Stimulated activated CD4-positive, alpha-beta T cell treated with anti-CD3 and anti-CD28 coated beads, Interleukin-4, amount 100 ng/mL, for 48 hours (primary cell): ENCODE measurements at places on chromosomes 7 and 10.

DNA sequence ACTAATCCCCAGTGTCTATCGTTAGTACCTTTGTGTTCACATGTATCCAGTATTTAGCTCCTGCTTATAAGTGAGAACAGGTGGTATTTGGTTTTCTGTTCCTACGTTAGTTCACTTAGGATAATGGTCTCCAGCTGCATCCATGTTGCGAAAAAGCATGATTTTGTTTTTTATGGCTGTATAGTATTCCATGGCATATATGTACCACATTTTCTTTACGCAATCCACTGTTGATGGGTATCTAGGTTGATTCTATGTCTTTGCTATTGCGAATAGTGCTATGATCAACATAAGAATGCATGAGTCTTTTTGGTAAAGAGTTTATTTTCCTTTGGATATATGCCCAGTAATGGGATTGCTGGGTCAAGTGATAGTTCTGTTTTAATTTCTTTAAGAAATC lies 59.1 kb downstream of the CH25H start:
- no peak for DNase-seq

DNA sequence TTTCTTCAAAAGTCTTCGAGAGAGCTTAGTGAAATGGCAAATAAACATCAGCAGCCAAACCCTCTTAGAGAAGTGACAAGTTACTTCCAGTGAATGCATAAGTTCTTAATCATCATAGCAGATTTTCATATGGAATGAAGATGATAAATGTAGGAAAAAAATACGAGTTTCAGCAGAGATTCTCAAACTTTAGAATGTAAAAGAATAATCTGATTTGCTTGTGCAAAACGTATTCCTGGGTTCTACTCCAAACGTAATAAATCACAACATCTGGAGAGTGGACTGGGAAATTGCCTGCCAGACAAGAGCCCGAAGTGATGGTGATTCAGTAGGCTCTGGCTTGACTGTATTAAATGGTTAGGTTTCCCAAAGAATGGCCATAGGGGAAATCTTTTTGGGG lies 62.2 kb downstream of the AKR1E2 start:
- DNase-seq = no peak

- DNase-seq = no peak
These were observed 75.1 kb upstream of the PTPRZ1 start for GRCh38 chr7:121797657-121798452.

GRCh38 chr10:58570307-58570723 lies 57.6 kb downstream of the BICC1 start:
- DNase-seq = no peak

- no peak for DNase-seq
These were observed 115.8 kb downstream of the SORBS1 start for GRCh38 chr10:95445223-95445836.

DNA sequence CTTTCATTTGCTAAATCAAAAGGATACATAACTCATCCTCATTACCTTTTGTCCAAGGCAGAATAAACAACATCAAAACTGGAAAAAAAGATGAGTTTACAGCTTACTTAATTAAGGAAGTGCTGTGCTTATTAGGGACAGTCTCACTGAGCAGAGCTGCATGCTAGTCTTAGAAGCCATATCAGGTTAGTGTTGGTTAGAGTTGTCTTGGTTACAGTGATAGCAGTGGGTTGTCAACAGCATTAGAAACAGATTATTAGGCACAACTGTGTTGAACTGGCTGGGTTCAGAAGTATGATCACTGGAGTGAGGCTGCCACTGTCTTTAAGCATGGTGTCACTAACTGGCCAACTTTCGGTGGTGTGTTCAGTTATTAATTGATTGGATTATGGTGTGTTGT lies 503.9 kb upstream of the IGFBP3 start:
- DNase-seq = no peak

GRCh38 chr10:71771204-71771603 lies 2.1 kb downstream of the VSIR start:
- DNase-seq = no peak

DNA sequence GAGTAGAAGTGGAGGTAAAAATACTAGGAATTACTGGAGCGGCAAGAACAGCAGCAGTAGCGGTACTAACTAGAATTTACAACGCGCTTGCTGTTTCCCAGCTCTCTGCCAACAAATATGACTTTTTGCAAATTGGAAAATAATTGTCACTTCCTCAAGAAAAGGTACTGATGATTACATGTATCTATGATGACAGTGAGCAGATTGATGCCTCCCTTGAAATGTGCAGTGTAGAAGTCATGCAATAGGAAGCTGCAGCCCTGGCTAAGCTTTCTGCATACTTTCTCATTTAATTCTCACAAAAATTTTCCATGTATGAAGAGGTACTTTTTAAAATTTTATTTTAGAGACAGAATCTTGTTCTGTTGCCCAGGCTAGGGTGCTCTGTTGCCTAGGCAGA lies 49.9 kb downstream of the ANK3 start:
- no peak for DNase-seq

- DNase-seq = no peak
These were observed 15.9 kb downstream of the TOMM7 start for GRCh38 chr7:22806752-22807151.

DNA sequence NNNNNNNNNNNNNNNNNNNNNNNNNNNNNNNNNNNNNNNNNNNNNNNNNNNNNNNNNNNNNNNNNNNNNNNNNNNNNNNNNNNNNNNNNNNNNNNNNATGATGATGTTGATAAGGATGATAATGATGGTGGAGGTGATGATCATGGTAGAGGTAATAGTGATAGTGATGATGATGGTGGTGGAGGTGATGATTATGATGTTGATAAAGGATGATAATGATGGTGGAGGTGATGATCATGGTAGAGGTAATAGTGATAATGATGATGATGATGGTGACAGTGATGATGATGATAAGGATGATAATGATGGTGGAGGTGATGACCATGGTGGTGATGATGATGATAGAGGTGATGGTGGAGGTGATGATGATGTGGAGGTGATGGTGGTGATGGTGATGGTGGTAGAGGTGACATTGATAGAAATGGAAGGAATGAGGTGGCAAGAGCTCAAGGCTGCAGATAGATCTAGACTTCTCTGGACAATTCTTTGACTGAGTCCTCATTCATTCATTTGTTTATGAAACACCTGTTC lies 47.8 kb downstream of the FAM20C start:
- DNase-seq = no peak

DNA sequence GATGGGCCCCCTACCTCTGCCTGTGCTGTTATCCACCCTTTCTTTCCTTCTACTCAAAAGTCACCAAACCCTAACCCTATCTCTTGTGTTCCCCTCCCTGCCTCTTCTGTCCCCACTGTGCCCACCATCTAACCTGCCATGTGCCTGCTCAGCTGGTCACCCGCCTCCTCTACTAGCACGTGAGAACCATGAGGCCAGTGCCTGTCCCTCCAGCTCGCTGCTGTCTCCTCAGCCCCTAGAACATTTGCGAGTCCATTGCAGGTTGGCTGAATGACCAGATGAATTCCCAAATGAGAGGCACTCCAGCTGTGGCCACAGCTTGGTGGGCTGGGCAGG lies 129.0 kb downstream of the ARHGAP22 start:
- no peak for DNase-seq

DNA sequence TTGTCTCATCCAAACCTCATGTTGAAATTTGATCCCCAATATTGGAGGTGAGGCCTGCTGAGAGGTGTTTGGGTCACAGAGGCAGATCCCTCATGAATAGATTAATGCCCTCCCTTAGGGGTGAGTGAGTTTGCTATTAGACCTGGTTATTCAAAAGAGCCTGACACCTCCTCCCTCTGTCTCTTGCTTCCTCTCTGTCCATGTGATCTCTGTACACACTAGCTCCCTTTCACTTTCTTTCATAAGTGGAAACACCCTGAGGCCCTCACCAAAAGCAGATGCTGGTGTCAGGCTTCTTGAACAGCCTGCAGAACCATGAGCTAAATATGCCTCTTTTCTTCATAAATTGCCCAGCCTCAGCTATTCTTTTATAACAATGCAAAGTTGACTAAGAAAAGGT lies 447.1 kb downstream of the MDFIC start:
- DNase-seq = no peak

- no peak for DNase-seq
These were observed 54.7 kb upstream of the VWC2 start for GRCh38 chr7:49718760-49719159.

DNA sequence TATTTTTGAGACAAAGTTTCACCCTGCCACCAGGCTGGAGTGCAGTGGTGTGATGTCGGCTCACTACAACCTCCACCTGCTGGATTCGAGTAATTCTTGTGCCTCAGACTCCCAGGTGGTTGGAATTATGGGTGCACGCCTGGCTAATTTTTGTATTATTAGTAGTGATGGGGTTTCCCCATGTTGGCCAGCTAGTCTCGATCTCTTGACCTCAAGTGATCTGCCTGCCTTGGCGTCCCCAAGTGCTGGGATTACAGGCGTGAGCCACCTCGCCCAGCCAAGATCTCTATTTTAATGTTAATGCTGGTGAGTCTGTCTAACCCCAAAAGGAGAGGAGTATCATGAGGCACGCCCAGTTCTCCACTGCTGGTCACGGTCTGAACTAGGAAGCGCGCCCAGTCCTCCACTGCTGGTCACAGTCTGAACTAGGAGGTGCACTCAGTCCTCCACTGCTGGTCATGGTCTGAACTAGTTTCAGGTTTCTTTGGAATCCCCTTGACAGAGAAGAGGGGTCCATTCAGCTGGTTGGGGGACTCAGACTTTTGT lies 5.6 kb upstream of the LRRC27 start:
- DNase-seq = no peak

DNA sequence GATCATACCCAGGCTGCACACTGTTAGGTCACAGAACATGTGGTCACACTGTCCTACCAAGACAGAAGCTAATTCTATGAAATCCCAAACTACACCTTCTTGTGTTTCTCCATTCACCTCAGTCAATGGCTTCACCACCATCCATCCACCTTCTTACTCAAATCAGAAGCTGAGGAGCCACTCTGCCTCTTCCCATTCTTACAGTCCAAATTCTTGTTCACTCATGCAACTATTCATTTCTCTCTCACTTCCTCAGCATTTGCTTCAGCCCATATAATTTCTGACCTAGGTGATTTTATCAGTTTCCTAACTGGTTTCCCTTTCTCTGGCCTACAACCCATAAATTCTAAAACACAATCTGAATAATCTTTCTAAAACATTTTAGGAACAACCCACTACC lies 229.2 kb downstream of the LRRN3 start:
- no peak for DNase-seq

DNA sequence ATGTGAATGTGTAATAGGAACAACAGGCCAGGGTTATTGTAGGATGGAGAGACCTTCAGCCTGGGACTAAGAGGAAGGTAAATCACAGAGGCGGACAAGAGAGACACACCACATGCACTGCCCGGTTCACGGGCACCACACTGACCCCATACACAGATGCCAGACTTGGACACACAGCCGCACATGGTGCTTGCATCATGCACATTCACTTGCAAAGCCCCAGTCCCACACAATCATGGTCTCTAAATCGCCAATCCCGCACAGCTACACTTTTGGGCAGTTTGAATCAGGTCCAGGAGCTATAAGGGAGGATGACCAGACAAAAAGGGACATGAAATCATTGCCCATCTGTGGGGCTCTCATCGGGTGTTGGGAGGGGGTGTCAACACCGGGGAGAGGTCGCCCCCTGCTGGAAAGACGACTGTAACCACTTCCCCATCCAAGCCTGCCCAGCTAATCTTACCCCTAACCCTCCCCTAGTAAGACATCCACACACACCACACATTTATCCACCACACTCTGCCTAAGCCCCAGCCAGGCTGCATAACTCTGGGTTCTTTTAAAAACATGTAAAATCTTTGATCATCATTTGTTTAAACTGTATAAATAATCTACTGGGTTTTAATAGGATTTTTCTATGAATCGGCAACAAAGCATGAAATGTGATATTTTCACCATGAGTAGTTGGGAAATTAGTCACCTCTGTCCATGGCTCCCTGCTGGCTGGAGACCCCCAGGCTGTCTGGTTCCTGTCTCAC lies 40.5 kb upstream of the SLF2 start:
- peak; percentile 68 for DNase-seq

GRCh38 chr10:86674912-86675311 lies 6.6 kb downstream of the LDB3 start:
- DNase-seq = no peak

DNA sequence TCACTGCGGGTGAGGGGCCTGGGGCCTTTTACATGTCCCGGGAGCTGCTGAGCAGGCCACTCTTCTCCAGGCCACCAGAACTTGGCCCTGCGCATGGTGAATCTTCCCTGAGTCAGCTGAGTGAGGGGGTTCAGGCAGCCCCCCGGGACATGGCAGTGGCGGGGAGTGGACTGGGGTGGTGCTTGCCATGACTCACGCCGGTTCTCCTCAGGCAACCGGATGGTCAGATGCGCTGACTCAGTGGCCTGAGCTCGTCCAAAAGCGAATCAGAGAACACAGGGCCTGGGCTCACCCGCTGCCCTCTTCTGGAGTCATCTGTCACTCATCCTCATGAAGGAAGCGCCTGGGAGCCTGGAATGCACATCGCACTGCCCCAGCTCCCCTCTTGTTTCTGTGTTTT lies 33.5 kb downstream of the HTRA1 start:
- no peak for DNase-seq

- DNase-seq = no peak
These were observed 13.1 kb downstream of the VOPP1 start for GRCh38 chr7:55558962-55559920.

- no peak for DNase-seq
These were observed 6.4 kb downstream of the TRDMT1 start for GRCh38 chr10:17195083-17195482.

- DNase-seq = no peak
These were observed 23.6 kb upstream of the ADCYAP1R1 start for GRCh38 chr7:31028417-31028992.

GRCh38 chr7:2622869-2623697 lies 8.7 kb upstream of the TTYH3 start:
- DNase-seq = no peak

DNA sequence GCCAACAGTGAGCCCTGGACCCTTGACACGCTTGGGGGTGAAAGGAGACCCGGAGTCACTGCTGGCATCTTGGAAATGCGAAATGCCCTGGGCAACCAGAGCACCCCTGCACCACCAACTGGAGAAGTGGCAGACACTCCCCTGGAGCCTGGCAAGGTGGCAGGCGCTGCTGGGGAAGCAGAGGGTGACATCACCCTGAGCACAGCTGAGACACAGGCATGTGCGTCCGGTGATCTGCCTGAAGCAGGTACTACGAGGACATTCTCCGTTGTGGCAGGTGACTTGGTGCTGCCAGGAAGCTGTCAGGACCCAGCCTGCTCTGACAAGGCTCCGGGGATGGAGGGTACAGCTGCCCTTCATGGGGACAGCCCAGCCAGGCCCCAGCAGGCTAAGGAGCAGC lies 98.5 kb downstream of the TACC2 start:
- DNase-seq = no peak
